Stimulated activated CD4-positive, alpha-beta T cell treated with anti-CD3 and anti-CD28 coated beads, Interleukin-4, amount 100 ng/mL, for 1 hour (primary cell): ENCODE measurements at places on chromosomes 12 and 14.

- no peak for DNase-seq
Observed at GRCh38 chr12:61367281-61367785, 892.9 kb upstream of the USP15 start.

GRCh38 chr12:131830914-131831571 is 2.9 kb downstream of the MMP17 start:
- peak; percentile 56 for DNase-seq

- DNase-seq = no peak
Observed at GRCh38 chr12:121214855-121215745, 5.2 kb downstream of the P2RX4 start.

GRCh38 chr12:128077211-128077916 is 189.6 kb upstream of the TMEM132C start:
- no peak for DNase-seq

DNA sequence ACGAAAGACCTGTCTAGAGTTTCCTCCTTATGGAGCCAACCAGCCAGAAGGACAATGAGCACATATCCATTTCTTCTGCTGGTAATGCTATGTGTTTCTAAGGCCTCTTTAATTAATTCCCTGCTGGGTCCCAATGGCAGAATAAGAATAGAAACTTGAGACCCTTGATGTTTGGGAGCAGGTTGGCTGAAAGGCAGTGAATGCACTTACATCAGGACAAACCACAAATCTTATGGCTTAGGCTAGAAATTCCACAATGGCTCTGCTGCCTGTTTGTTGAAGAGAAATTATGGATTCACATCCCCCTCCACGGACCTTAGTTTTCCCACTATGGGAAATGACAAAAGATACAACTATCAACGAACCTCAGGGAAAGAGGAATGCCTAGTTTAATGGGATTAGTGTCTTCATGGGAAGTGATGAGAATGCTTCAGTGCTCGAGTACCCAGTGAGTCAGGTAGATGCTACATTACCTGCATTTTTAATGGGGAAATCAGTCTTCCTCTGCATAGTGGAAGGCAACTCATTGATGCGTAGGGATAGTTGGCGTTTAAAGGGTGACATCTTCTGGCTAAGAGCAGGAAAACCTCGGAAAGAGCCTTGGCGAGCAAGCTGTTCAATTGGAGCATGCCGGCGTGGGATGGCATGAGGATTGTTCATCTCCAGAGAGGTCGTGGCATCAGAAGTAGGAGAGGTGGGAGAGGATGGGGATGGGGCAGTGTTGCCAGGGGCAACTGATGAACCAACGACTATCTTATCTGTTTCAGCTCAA is 46.5 kb downstream of the PAPLN start:
- no peak for DNase-seq

DNA sequence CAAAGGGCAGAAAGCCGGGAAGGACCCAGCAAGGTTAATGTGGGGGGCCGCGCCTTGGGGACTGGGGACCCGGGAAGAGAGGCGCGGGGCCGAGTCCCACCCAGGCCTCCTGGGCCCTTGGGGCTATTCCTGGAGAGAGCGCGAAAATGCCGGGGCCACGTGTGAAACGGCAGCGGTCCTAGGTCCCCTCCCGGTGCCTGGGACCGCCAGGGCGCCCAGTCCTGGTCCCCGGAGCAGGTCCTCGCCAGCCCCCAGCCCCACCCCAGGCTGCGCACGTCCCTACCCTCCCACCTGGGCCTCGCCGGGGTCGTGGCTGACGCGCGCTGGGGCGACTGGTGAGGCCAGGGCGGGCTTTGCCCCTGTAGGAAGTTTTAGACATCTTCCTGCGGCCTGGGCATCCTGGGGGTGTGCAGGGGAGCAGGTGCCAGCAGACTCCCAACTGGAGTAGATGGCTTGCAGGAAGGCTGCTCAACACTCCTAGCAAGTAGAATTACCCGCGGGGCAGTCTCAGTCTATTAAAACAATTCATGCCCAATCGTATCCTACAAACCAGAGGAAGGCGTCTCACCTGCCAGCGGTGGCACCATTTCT is 708 bp downstream of the FAR2 start:
- peak; percentile 13 for DNase-seq

- no peak for DNase-seq
Observed at GRCh38 chr14:66606826-66607225, 98.9 kb downstream of the GPHN start.

GRCh38 chr12:124770728-124771127 is 92.9 kb downstream of the SCARB1 start:
- DNase-seq = no peak

DNA sequence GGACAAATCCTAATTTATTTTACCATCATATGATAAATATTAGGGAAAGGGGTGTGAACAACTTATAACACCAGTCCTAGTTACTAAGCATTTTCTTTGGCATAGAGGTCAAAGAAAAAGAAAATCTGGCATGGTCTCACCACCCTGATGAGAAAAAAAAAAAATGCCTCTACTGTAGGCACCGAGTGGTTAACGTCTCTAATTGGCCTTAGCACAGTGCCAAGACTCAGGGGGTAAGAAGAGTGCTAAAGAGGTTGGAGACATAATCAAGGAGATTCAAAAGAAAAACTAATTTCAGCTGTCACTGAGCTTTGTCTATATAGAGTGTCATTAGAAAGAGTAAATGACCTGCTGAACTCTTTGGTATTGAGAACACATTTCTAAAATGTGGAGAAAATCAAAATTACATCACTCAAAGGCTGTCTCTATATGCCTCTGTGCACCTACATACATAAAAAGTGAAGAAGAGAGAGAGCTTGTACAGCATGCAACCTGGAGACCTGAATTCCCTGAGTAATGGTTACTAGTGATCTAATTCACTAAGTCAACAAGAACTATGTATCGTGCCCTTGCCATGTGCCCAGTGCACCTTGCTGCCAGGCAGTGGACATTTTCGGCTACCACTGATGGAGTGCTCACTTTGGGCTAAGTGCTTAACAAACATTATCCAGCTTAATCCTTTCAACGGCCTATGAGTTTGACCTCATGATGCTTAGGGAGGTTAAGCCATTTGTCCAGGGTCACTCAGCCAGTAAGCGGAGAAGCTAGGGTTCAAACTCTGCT is 113.8 kb upstream of the G2E3 start:
- DNase-seq = no peak

GRCh38 chr14:94001016-94001415 is 3.9 kb downstream of the CCDC197 start:
- DNase-seq = no peak

- DNase-seq = no peak
Observed at GRCh38 chr12:15613981-15614380, 175.2 kb downstream of the EPS8 start.

GRCh38 chr14:74018586-74019407 is at the start of the genes BBOF1 and ENTPD5:
BBOF1 (plus strand) TSS chr14:74019349; CDS start chr14:74019479, 130 bp downstream.
ENTPD5 (minus strand) TSS chr14:74019288; CDS start chr14:73988102, 31,186 bp downstream.
- peak; percentile 84 for DNase-seq

DNA sequence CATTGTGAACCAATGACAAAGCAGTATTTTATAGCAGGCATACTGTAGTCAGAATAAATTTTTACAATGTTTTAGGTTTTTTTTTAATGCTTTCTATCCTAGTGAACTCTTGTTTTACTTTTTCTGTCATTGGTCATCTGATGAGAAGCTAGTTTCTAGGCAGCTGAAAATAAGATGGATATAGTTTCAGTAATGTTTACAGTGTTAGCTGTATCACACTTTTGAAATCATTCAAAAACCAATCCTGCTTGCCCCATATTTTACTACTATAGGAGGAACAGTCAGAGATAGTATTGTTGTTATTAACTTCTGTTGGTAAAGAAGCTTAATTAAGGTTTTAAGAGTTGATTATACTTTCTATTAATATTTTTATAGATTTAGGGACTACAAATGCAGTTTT is 24.5 kb downstream of the USP15 start:
- DNase-seq = no peak

GRCh38 chr12:58804749-58805148 is 115.6 kb downstream of the LRIG3 start:
- no peak for DNase-seq

- DNase-seq = no peak
Observed at GRCh38 chr14:104102282-104102914, 16.9 kb downstream of the ASPG start.

DNA sequence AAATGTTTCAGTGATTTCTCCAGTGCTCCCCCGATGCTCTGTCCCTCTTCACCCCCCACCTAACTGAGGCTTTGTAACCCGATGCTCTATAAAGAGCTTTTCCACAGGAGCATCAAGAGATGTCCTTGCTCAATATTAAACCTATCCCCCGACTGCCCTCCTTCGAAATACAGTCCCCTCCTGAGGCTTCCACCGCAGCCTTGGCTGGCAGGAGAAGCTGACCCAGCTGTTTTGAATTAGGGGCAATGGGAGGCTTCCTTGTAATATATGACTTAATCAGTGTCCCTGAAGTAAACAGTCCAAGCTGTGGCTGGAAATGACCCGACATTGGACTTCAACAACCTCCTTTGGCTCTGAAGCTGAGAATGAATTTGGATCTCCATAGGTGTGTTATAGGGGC is 62.4 kb downstream of the TMEM30B start:
- no peak for DNase-seq

- no peak for DNase-seq
Observed at GRCh38 chr12:118188690-118189371, 52.9 kb downstream of the PEBP1 start.

DNA sequence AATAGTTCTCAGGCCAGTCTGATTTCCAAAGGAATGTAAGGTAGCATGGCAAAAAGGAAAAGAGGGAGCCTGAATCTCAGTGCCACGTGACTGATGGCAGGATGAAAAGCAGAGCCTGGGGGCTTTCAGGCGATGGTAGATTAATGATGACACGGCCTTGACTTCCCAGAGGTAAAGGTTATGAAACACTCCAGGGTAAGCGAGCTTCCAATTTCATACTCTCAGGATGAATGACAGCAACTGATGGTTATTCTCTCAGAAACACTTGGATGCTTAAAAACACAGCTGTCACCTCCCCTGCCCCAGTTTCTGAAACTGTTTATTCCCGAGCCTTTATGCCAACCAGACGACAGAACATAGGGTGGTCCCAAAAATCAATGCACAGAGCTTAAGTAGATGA is 28.8 kb downstream of the GDF11 start:
- DNase-seq = no peak

- DNase-seq = no peak
Observed at GRCh38 chr12:131242741-131243496, 289.2 kb downstream of the ADGRD1 start.

- no peak for DNase-seq
Observed at GRCh38 chr12:30015631-30016337, 232.0 kb upstream of the TMTC1 start.

DNA sequence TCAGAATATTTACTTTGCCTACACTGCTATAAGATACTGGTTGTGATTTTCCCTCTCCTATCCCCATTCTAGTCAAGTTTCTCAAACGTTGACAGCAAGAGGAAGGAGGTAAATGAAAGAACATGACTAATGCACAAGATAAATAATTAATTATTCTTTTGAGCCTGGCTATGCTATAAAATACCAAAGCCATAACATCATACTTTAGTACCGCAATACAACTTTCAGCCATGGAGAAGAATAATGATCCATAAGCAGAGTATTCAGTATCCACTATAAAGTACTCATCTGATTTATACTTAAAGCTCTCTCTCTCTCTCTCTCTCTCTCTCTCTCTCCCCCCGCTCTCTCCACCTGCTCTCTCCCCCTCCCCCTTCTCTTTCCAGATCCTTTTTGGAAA is 41.3 kb downstream of the TDG start:
- DNase-seq = no peak

- no peak for DNase-seq
Observed at GRCh38 chr12:45388545-45388944, 172.7 kb downstream of the ANO6 start.

DNA sequence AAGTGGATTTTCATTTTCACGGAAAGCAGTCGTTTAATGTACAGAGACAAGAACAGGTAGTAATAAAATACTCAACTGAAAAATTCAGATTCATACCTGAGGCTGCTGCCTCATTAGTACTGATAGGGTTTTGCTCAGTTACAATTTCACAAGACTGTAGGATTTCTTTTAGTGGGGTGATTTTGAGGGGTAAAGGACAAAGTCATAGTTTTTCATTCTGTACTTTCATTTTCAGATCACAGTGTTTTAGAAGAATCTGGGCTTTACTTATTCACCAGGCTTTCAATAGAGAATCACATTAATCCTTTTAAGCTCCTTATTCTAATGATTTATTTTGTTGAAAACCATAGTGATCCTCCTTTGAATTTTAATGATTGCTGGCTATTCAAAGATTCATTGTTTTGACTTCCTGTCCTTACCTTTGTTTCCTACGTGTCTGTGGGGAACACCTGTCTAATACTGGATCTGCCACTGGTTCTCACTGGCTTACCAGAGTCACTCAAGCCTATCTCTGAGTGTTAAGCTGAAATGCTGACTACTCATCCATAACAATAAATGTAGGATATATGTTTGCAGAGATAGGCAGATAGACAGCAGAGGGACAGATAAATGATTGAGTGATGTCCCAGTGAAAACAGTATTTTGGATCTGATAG is 243.8 kb upstream of the NPAS3 start:
- no peak for DNase-seq

- DNase-seq = no peak
Observed at GRCh38 chr12:116400636-116401372, 123.3 kb upstream of the MED13L start.

DNA sequence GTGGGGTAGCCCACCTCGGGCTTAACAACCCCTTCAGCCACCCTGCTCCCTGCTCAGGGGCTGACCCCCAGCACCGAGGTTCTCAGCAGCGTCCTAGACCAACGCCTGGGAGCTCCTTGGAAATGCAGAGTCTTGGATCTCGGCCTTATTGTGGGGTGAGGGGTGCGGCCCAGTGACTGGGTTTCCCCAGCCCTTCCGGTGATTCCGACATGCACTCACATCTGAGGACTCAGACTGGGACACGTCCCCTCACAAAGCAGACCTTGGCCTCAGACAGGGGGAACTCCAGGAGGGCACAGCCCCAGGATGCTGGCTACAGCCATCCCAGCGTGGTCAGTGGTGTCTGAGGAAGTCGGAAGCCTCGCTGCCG is 117.7 kb downstream of the RFLNA start:
- no peak for DNase-seq

DNA sequence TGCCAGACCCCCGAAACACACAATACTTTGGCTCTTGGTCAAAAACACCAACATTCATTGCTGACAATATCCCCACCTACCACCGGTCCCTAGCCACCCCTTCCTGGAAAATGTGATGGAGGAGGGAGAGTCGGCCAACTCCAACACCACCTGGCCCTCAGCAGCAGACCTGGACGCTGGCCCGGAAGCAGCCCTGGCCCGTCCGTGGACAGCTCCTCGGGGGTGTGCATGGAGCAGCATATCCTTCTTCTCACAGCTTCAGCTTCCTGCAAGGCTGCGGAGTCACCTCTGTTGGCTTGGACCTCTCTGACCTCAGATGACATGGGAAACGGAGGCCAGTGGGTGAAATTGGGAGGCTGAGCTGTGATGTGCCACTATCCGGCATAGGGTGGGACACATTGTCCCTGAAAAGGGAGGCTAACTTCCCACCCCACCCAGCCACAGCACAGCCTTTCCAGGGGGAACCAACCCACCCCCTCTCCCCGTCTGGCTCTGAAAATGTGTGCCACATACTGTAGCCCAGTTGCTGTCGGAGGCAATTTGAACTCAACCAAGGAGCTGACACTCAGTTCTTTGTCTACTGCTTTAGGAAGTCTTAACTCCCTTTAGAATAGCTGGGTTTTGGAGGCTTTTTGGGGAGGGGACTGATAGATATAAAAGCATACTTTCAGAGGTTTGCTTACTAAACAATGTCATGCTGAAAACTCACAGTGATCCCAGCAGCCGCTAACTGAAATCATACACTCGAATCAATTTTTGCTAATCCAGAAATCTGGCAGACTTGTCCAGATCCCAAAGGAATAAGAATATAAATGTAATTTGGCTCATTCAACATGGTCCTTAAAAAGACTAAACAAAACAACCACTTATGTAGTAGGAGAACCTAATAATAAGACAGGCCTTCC is 43.1 kb upstream of the LTA4H start:
- no peak for DNase-seq

- DNase-seq = no peak
Observed at GRCh38 chr14:65604936-65605335, 192.4 kb downstream of the FUT8 start.
